ENCODE measurements at places on chromosomes 13 and 19.
A peak's percentile ranks its signal among the peaks of the same experiment; 100 is the strongest.

DNA sequence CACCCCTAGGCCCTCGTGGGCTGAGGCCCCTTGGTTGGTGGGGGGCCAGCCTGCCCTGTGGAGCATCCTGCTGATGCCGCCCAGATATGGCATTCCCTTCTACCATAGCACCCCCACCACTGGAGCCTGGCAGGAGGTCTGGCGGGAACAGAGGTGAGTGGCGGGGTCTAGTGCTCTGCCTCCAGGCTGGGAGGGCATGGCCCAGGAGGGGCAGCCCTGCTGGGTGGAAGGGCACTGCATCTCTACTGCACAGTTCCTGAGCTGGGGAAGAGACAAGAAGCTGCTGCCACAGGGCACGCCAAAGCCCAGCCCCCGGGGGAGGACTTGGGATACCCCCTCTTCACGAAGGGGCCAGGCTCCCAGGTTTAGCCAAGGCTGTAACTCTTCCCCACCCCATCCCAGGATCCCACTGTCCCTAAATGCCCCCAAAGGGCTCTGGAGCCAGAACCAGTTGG lies 2.4 kb upstream of the KMT2B start:
- DNase-seq, result no peak

- DNase-seq, result no peak
These were observed 21.7 kb downstream of the MYH14 start for GRCh38 chr19:50224986-50225747.

DNA sequence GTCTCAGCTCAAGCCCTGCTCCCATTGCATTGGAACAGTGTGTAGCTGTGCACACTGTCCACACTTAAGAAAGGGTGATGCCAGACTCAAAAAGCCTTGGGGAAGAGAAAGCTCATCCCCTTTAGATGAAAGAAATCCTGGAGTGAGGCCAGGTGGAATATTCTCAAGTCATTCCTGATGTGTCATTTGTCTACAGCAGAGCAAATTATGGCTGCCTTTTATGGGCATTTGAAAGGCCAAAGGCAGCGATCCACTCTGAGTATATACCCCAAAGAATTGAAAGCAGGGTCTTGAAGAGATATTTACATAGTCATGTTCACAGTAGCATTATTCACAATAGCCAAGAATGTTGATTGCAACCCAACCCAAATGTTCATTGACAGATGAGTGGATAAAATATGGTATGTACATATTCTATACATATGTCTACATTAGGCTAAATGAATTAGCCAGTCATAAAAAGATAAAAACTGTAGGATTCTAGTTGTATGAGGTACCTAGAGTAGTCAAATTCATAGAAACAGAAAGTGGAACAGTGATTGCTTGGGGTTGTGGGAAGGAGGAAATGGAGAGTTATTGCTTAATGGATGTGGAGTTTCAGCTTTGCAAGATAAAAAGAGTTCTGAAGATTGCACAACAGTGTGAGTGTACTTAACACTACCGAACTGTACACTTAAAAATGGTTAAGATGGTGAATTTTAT lies 214.9 kb downstream of the KCNRG start:
- DNase-seq, result no peak

GRCh38 chr13:86562866-86563265 lies 763.6 kb upstream of the SLITRK6 start:
- DNase-seq, result no peak

- no peak for DNase-seq
These were observed 620 bp downstream of the CRTC1 start for GRCh38 chr19:18683958-18684641.

DNA sequence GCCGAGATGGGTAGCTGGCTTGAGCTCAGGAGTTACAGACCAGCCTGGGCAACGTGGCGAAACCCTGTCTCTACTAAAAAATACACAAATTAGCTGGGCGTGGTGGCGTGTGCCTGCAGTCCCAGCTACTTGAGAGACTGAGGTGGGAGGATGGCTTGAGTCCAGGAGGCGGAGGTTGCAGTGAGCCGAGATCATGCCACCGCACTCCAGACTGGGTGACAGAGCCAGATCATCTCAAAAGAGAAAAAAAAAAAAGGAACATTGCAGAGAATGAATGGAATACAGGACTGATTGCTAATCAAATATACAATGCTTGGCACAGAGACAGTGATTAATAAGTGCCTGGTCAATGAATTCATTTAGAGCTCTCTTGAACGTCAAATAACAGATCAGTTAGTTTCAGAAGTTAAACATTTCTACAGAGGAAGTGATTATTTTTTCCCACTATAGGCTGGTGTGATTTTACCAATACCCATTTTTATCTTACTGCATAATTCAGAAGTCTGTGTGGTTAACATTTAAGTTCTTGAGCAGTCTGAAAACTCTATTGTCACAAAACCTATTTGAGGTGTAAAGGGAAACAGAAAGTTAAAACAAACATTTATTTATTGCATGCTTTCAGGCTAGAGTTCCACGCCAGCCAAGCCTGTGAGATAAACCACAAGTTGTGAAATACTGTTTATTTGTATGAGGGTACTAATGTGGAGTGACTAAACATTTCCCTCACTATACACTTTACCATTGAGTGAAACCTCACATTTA lies 7.7 kb upstream of the TBC1D4 start:
- DNase-seq, result no peak

GRCh38 chr13:37599519-37599918 lies 951 bp upstream of the POSTN start:
- DNase-seq, result no peak

- no peak for DNase-seq
These were observed 5.4 kb downstream of the KANK2 start for GRCh38 chr19:11191934-11192333.

GRCh38 chr19:14544977-14545715 lies 15.8 kb downstream of the TECR start:
- DNase-seq, result no peak

GRCh38 chr19:34432797-34433196 lies 4.6 kb downstream of the UBA2 start:
- no peak for DNase-seq

GRCh38 chr19:38666663-38667511 lies 19.4 kb downstream of the ACTN4 start:
- DNase-seq, result peak; percentile 58

DNA sequence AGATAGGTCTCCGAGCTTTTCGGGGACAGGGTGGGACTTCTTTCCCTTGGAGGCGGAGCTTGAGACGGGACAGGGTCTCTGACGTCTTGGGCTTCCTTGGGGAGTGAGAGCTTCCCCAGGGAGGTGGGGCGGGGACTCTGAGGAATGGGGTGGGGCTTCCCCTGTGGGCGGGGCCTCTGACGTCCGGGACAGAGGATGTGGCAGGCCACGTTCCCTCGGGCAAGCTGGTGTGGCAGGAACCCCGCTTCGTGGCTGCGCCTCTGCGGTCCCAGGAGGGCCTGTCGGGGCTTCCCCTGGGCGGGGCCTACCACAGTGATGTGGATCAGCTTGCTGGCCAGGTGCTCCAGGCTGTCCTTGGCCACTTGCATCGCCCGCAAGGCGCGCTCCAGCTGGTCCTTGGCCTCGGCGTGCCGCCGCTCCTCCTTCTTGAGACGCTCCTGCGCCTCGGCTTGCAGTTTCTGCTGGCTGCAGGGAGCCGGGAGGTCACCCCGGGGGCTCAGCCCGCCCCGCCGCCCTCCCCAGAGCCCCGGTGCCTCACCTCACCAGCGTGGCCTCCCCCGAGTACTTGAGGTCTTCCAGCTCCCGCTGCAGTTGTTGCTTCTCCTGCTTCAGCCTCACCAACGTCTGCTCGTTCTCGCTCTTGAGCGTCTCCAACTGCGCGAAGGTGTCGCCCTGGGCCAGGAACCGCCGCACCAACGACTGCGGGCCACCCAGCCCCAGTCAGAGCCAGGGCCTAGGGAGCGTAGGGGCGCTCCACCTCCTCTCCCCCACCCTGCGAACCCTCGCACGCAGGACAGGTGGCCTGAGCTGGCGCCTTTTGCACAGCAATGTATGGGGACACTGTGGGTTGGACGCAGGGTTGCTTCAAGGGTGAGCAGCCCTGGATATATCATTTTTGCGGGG lies 3.3 kb upstream of the RGL3 start:
- peak; percentile 64 for DNase-seq

DNA sequence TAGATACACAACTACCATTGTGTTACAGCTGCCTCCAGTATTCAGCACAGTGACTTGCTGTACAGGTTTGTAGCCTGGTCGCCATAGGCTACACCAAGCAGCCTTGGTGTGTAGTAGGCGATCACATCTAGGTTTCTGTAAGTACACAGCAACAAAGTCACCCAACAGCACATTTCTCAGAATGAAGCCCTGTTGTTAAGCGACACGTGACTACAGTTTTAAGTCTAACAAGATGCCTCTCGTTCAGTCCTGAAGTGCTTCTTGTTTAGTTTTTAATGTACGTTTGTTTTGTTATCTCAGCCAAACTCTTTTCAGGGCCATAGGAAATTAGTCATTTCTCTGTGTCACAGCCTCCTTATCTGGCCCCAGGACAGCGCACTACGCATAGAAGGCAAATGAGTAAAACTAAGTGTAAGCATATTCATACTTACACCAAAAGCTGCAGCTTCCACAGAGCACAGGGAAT lies 50.0 kb upstream of the GPR183 start:
- DNase-seq, result no peak

GRCh38 chr19:57615346-57615745 lies 1.3 kb downstream of the ZNF134 start:
- DNase-seq, result no peak

GRCh38 chr19:18995804-18996241 lies 37.5 kb downstream of the SUGP2 start:
- peak; percentile 89 for DNase-seq

DNA sequence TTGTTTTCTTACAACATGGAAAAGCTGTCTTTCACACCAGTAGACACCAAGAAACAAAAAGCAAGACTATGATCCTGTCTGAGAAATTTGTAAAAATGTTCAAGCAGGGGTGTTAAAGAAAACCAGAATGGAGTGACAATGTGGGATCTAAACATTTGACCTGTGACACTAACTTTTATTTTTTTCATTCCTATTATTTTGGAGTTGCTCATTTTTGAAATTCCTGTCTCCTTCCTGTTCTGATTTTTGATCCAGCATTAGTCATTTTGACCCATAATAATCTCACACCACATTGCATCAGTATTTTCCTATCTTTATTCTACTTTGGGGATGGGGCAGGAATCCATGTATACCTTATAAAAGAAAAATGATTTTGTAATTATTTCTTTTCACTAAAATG lies 164.2 kb downstream of the DLEU7 start:
- DNase-seq, result no peak

DNA sequence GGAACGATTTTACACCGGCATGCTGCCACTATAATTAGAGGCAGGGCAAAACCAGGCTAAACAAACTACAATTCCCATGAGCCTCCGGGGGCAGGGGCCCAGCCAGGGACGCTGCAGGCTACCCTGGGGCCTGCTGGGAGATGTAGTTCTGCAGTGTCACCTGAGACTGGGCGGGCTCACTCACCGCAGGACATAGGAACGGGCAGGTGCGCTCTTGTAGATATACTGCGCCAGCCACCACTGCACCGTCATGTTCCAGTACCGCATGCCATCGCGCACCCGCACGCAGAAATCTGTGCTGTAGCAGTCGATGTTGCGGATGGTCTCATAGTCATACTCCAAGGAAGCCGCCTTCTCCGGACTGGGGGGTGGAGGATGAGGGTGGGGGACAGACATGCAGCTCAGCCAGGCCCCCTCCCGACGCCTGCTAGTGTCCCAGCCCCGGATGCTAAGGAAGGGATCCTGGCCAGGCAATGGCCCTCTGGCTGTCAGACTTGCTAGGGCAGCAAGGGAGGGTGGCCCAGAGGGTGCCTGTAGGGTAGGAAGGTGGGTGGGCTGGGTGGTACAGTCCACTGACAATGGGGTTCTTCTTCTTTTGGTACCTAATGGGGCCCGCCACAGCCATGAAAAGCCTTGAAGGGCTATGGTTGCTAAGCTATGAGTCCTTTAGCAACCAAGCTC lies 5.8 kb upstream of the TMC4 start:
- peak; percentile 66 for DNase-seq

GRCh38 chr13:43558939-43559338 lies 227.8 kb downstream of the ENOX1 start:
- no peak for DNase-seq

DNA sequence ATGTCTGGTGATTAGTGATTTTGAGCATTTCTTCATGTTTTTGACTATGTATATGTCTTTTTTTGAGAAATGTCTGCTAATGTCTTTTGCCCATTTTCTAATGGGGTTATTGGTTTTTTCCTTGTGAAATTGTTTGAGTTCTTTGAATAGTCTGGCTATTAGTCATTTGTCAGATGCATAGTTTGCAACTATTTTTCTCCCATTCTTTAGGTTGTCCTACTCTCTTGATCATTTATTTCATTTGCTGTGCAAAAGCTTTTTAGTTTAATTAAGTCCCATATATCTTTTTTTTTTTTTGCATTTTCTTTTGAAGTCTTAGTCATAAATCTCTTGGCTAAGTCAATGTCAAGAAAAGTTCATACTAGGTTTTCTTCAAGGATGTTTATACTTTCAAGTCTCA lies 449.8 kb downstream of the DACH1 start:
- no peak for DNase-seq

DNA sequence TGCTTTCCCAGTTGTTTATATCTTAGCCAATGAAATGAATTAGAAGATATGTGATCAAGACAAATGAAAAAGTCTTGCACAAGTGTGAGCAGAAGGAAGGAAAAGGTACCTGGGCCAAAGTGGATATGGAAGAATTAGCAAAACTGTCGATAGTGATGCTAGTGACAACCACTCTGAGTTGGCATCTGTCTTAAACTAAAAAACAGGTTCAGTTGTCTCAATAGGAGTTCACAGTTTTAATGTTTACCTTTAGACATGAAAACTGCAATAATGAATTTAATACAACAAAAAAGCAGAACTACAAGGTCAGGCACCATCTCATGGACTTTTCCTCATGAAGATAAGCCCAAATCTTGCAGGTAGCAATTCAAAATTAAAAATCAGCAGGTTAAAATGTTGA lies 688.5 kb downstream of the EFNB2 start:
- no peak for DNase-seq

DNA sequence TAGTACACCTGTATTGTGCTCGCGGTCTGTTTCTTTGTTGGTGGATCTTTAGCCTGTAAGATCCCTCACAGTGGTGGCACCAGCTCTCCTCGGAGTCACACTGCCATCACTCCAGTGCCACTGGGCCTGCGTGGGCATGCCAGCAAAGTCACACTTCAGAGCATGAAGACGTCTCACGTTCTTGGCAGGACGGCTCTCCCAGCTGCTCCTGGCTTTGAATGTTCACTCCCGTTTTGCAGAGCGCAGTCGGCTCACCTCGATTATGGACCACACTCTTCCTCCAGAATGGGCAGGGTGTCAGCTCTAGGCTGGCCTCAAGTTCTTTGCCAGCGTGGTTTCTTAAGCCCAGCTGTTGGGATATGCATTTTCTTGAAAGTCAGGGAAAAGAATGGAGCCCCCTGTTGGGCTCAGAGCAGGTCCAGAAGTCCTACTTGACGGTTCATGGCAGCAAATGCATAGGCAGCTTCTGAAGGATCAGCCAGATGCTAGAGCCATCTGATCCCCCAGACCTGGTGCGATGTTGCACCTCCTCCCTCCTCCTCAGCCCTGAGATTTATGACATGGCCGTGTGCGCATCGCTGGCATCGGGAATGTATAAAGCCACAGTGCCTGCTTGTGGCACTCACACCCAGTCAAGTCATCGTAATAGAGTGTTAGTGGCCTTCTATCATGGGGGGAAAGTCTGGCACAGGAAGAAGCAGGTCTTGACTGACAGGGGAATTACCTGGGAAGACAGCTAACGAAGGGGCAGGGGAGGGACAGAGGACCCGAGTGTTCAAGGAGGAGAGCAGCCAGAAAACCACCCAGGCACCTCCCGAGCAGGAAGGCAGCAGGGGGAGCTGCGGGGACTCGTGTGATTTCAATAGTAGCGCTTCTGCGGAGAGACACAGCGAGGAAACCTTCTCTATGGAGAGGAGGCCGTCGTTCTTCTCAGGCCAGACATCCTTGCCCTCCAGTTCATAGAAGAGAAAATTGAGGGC lies 40.2 kb upstream of the NPAS1 start:
- peak; percentile 47 for DNase-seq
